ENCODE measurements at places on chromosomes 11 and 22. TPM values are rescaled to one million over a fixed set of nuclear protein-coding genes. Genes with fewer than 3 reads are reported as not detected.

The SYVN1 gene
- 229 TPM for total RNA-seq

The CSNK2A3 gene
- total RNA-seq, result 0.53 TPM

The ZNF70 gene
- total RNA-seq, result 5.2 TPM

GRCh38 chr11:118703563-118704106 is 24.2 kb upstream of the TREH start:
- DNase-seq, result no peak
- H3K4me3 ChIP-seq, result no peak overlapping the region
- no peak overlapping the region for H3K27ac ChIP-seq
- H3K4me1 ChIP-seq, result no peaks in the 10 kb centered on the region
- no peaks in the 10 kb centered on the region for H3K27me3 ChIP-seq
- H3K36me3 ChIP-seq, result no peaks in the 10 kb centered on the region

DNA sequence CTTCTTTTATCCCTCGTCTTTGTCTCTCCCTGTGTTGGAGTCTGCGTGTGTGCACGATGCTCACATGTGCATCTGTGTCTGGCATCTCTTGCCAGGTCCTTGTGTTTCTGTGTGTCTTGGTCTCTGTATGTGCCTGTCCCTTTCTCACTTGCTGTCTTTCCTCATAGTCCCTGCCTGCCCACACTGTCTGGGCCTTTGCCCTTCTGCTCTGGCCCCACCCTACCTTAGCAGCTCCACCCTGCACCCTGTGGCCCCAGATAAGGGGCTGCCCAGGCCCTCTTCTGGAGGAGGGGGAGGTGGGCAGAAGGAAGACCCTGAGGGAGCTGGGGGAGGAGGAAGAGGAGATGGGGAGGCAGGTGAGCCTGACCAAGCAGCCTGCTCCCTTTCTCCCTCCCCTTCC is 2.8 kb downstream of the EHBP1L1 start:
- no peaks in the 10 kb centered on the region for H3K27me3 ChIP-seq
- peaks cover 22% of the 10 kb centered on the region for H3K4me1 ChIP-seq

- no peak overlapping the region for H3K27ac ChIP-seq
- no peaks in the 10 kb centered on the region for H3K27me3 ChIP-seq
- no peaks in the 10 kb centered on the region for H3K4me1 ChIP-seq
- no peak overlapping the region for H3K4me3 ChIP-seq
- H3K36me3 ChIP-seq, result no peaks in the 10 kb centered on the region
Observed at GRCh38 chr11:72939031-72939430, 124.8 kb downstream of the ATG16L2 start.

GRCh38 chr11:118899296-118899688 is 15.6 kb downstream of the CXCR5 start:
- peaks cover 92% of the 10 kb centered on the region for H3K36me3 ChIP-seq
- H3K27ac ChIP-seq, result peak overlapping the region; percentile 58
- no peaks in the 10 kb centered on the region for H3K4me1 ChIP-seq
- no peak for DNase-seq
- no peaks in the 10 kb centered on the region for H3K27me3 ChIP-seq

DNA sequence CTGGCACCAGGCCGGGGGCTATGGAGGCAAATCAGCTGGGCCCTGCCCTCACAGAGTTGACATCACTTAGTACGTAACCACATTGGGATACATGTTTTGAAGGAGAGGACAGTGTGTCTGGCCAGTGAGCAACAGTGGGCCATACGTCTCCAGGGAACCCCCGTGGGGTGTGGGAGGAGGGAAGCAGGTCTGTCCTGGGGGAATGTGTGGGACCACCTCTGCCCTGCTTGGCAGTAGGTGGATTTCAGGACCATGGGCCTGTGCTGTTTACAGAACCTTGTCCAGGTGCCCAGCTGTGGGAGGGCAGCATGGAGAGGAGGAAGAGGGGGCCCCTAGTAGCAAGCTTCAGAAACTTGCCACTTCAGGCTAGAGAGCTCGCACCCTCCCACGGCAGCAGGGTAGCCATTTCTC is 21.0 kb downstream of the P2RY2 start:
- no peak overlapping the region for H3K4me3 ChIP-seq
- DNase-seq, result no peak
- no peaks in the 10 kb centered on the region for H3K27me3 ChIP-seq
- H3K4me1 ChIP-seq, result peaks cover 20% of the 10 kb centered on the region
- H3K27ac ChIP-seq, result peak overlapping the region; percentile 76

DNA sequence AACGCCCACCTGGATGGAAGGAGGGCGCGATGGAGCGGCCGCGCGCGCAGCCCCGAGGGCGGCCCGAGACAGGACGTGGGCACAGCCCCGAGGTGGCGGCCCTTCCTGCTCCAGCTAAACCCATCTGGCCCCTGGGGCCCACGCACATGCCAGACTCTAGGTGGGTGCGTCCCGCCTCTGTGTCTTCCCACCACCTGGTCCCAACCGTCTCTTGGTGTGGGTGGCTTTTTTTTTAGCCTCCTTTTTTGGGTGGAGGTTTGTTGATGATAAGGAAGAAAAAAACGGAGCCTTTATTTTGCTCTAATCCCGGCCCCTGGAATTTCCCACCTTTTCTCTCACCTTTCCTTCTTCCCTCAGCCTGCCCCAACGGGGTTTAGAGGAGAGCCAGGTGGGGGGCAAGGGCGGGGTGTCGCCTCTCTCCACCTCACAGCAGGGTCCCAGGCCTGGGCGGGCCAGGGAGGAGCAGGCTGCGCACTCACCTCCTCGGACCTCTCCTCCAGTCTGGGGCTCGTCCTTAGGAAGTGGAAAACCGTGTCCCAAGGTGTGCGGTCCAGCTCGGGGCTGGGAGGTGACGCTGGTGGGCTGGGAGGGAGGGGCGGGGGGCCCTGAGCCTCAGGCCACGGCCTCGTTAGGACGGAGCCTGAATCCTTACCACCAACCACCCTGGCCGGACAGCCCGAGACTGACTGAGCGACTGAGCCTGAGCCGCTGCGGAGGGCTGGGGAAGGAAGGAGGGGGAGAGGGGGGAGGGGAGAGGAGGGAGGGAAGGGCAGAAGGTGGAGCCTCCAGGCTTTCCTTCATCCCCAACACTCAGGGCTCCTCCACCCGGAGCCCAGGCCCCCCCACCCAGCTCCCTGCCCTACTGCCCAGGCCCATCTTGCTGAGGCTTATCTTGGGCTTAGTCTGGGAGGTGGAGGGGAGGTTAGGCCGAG is at the start of gene SOX10:
SOX10 (minus strand) TSS at position 696 of the 932 bp plus-strand sequence. CDS start 771 bp downstream, outside the sequence.
- no peaks in the 10 kb centered on the region for H3K4me1 ChIP-seq
- H3K4me3 ChIP-seq, result no peak within 1 kb of the TSS
- DNase-seq, result no peak
- H3K27ac ChIP-seq, result no peak within 1 kb of the TSS
- H3K27me3 ChIP-seq, result no peaks in the 10 kb centered on the region

DNA sequence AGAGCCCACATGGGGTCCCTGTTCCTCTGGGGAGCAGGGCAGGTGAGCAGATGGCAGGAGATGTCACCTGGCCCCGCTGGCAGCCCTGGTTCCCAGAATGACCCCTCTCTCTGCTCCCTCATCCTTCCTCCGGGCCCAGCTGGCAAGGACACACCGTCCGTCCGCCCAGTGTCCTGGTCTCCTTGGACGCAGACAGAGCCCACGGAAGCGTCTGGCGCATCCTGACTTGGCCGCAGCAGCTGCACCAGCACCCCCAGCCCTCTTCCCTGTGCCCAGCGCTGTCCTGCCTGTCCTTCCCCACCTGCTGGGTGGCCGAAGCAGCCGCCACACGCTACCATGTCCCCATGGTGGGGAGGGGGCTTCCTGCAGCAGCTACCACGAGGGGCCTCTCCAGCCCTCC is 9.6 kb upstream of the CABP7 start:
- peaks cover 4% of the 10 kb centered on the region for H3K27me3 ChIP-seq
- no peaks in the 10 kb centered on the region for H3K36me3 ChIP-seq
- no peak overlapping the region for H3K27ac ChIP-seq
- no peak overlapping the region for H3K4me3 ChIP-seq

DNA sequence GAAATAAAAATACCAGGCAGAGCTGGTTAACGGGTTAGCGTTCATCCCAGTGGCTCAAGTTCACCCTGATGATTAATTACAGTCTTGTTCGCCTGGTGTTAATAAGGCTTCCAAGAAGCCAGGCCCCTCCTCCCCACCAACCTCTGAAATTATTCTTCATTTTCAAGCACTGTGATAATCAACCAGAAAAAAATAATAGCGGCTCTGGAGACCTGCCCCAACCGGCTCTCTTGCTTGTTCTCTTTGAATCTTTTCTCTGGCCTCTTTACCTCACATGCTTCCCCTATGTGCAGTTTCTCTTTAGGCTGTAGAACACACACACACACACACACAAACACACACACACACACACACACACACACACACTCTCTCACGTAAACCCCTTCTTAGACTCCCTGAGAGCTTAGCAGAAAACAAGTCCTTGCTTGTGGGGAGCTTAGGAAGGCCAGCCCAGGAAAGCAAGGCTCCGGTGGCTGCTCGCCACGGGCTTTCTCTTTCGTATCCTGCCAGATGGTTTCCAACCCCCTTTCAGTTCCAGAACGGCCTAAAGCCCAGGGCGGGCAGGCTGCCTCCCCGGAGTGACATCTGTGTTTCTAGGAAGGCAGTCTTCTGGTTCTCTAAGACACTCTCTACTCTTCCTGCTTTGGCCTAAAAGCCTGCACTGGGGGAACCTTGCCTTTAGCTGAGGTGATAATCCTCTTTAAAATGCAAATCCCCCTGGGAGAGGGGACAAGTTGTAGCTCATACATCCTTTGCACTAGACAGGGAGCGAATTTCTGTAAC is 106.4 kb upstream of the SESN3 start:
- H3K4me1 ChIP-seq, result peaks cover 7% of the 10 kb centered on the region
- DNase-seq, result no peak
- no peak overlapping the region for H3K4me3 ChIP-seq
- H3K27me3 ChIP-seq, result no peaks in the 10 kb centered on the region

DNA sequence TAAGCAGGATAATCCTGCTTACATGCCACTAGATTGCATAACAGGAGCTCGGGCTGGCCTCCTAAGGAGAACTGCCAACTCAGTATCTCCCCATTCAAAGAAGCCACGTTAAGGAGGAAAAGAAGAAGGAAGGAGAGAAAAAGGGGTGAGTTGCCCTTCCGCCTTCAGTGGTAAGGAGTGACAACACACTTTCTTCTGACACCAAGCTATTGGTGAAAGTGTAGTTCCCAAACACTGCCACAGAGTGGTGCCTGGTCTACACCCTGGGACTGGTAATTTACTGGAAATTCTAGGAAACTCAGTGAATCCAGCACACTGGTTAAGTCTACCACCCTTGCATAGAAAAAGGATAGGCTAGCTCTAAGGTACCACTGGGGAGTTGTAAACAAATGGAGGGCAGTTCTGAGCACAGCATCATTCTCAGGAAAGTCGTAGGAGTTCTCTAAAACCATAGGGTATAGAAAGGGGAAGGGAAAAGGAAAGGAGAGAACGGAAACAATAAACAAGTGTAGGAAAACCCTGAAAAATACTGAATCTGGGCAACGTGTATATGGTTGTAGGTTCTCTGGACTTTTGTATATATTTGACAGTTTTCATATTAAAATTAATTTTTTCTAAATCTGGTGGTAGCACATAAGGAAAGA is 58.2 kb downstream of the RRAS2 start:
- no peaks in the 10 kb centered on the region for H3K27me3 ChIP-seq
- H3K4me1 ChIP-seq, result peaks cover 3% of the 10 kb centered on the region
- peak; percentile 78 for DNase-seq
- H3K4me3 ChIP-seq, result no peak overlapping the region
- H3K27ac ChIP-seq, result no peak overlapping the region
- H3K36me3 ChIP-seq, result no peaks in the 10 kb centered on the region

- no peak for DNase-seq
- H3K4me3 ChIP-seq, result no peak overlapping the region
- H3K27ac ChIP-seq, result no peak overlapping the region
- no peaks in the 10 kb centered on the region for H3K36me3 ChIP-seq
Observed at GRCh38 chr11:31822175-31822926, 11.2 kb upstream of the PAX6 start.

DNA sequence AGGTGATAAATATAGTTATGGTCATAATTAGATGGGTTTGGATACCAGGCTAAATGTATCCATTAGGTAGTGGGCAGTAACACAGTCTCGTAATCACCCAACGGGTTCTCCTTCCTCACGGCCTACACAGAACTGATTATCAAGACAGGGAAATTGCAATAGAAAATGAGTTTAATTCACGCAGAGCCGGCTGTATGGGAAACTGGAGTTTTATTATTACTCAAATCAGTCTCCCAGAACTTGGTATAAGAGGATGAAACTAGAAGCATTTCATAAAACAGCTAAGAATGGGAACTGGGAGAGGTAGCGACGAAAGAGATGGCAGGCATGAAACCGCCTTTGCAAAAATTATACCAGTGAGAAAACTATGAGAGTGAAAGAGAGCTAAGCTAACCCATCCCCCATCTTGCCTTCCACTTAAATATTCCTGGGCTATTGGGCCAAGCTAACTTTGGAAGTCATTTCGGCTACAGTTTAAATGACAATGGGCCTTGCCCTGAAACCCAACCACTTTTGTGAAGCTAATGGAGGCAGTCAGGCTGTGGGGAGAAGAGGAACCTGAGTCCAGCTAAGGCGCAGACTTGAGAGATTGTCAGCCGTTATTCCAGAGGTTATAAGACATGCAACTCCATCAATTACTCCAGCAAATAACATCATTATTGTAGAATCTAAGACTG is 29.6 kb downstream of the CTSC start:
- no peaks in the 10 kb centered on the region for H3K4me1 ChIP-seq
- H3K27ac ChIP-seq, result no peak overlapping the region
- H3K4me3 ChIP-seq, result no peak overlapping the region
- H3K36me3 ChIP-seq, result no peaks in the 10 kb centered on the region
- no peaks in the 10 kb centered on the region for H3K27me3 ChIP-seq

GRCh38 chr22:24265734-24266133 is 4.9 kb upstream of the SPECC1L start:
- no peaks in the 10 kb centered on the region for H3K36me3 ChIP-seq
- no peak for DNase-seq
- H3K27ac ChIP-seq, result no peak overlapping the region
- H3K27me3 ChIP-seq, result no peaks in the 10 kb centered on the region
- no peak overlapping the region for H3K4me3 ChIP-seq
